ENCODE measurements at places on chromosomes 11 and 22. TPM values are rescaled to one million over a fixed set of nuclear protein-coding genes. Genes with fewer than 3 reads are reported as not detected.

Gene CARNS1
- total RNA-seq = 0.23 TPM

Gene PARVG
- total RNA-seq = 1.4 TPM

Gene CHRNA10
- 0.92 TPM for total RNA-seq

Gene OR52I2
- not detected for total RNA-seq

Gene SERHL2
- 4.4 TPM for total RNA-seq

Gene ARHGAP42
- 15.2 TPM for total RNA-seq

Gene C22orf42
- total RNA-seq = 24.7 TPM

Gene CDKN1C
- 40.4 TPM for total RNA-seq

Gene IL17REL
- 0.69 TPM for total RNA-seq

Gene GAS2L1
- 6.5 TPM for total RNA-seq

Gene OR2AT4
- not detected for total RNA-seq

Gene AQP11
- 8.1 TPM for total RNA-seq

Gene SSRP1
- 52.8 TPM for total RNA-seq

Gene TSPAN32
- 0.69 TPM for total RNA-seq

Gene SUSD2
- 0.23 TPM for total RNA-seq

Gene P2RX3
- 0.23 TPM for total RNA-seq

Gene MRTFA
- 28.8 TPM for total RNA-seq

Gene BATF2
- total RNA-seq = not detected

Gene SCO2
- 0.92 TPM for total RNA-seq

Gene CSF2RB
- total RNA-seq = 0.92 TPM
